Sciatic nerve (tissue), 2 donors: ENCODE measurements at places on chromosomes 1 and 21. TPM values are rescaled to one million over a fixed set of nuclear protein-coding genes. Genes with fewer than 3 reads are reported as not detected.

- DNase-seq: no peak
Observed at GRCh38 chr1:86149591-86149990, 7.0 kb downstream of the COL24A1 start.

- DNase-seq: no peak
Observed at GRCh38 chr1:56963667-56964066, 2.1 kb downstream of the C8B start.

DNA sequence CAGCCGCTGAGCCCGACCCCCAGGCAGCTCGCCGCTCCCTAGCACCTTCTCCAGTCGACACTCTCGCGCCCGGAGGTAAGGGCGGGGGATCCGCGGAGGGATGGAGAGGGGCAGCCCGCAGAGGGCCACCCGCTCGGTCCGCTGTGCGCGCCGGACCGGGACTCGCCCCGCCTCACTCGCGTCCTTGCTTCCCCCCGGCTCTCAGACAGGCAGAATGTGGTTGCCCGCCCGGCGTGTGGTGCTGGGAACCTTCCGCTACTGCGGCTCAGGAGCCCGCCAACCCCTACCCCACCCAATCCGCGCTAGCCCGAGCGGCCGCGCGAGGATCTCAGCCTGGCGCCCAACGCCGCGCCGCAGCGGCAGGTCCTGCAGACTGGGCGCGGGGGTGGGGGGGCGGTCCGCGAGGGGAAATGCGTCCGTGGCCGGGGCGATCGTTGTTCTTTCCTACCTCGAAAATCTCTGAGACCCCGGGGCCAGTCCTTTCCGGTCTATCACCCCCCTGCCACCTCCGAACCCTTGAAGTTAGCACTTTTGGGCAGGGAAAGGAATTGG lies 404 bp downstream of the LRRC8C start:
- DNase-seq: peak; percentile 76

GRCh38 chr1:16279186-16279585 lies 42.2 kb upstream of the CPLANE2 start:
- DNase-seq: no peak

- DNase-seq: no peak
Observed at GRCh38 chr1:184595596-184595995, 159.1 kb downstream of the EDEM3 start.

- no peak for DNase-seq
Observed at GRCh38 chr1:174217248-174217647, 57.9 kb downstream of the RABGAP1L start.

IGSF3 gene
- total RNA-seq: 2.5 TPM

GRCh38 chr1:238944028-238944427 lies 442.3 kb upstream of the CHRM3 start:
- DNase-seq: no peak

DNA sequence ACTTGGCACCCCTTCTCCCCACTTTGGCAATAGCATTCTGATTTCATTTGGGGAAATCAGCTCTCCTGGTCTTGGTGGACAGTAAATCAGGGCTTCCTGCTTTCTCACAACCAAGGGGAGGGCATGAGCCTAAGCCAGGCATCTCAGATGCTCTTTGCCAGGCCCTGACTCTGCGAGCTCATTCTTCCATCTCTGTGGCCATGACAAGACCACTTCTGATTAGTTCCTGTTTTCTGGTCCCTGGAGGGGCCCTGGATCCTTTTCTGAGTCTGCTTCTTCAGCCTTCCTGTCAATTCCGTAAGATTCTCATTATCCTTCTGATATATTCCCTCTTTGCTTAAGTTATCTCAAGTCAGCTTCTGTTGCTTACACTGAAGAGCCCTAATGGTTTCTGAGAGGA lies 210.4 kb downstream of the HIVEP3 start:
- no peak for DNase-seq

GRCh38 chr1:75992312-75992711 lies 60.1 kb upstream of the ASB17 start:
- no peak for DNase-seq

- DNase-seq: no peak
Observed at GRCh38 chr1:225408249-225408648, 19.6 kb downstream of the LBR start.

GJA9 gene
- total RNA-seq: not detected

- DNase-seq: no peak
Observed at GRCh38 chr1:45617618-45618017, 6.2 kb downstream of the CCDC17 start.

DCST2 gene
- total RNA-seq: 5.5 TPM

DNA sequence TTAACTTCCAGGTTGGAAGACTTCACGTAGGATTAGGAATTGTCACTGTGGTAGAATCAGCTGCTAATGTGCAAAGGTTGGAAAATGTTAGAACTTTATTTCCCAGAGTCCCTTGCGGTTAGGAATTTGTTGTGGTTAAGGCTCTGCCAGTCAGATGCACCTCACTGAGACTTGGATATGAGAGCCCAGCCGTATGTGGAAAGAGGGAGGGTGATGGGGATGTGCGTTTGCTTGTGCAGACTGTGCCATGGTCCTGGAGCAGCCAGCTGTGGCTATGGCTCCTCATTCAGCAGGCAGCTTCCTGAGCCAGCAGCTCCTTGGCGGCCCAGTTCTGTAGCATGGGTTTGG lies 12.5 kb downstream of the S100A10 start:
- no peak for DNase-seq

GRCh38 chr1:43011020-43011419 lies 52.4 kb upstream of the SLC2A1 start:
- no peak for DNase-seq

- no peak for DNase-seq
Observed at GRCh38 chr1:174258148-174258550, 98.8 kb downstream of the RABGAP1L start.

C1orf226 gene
- 13.0 TPM for total RNA-seq

GRCh38 chr1:16474166-16474800 lies 33.8 kb downstream of the NECAP2 start:
- no peak for DNase-seq

DNALI1 gene
- total RNA-seq: 11.5 TPM

GRCh38 chr1:162253790-162254189 lies 122.9 kb downstream of the SPATA46 start:
- DNase-seq: no peak

DNA sequence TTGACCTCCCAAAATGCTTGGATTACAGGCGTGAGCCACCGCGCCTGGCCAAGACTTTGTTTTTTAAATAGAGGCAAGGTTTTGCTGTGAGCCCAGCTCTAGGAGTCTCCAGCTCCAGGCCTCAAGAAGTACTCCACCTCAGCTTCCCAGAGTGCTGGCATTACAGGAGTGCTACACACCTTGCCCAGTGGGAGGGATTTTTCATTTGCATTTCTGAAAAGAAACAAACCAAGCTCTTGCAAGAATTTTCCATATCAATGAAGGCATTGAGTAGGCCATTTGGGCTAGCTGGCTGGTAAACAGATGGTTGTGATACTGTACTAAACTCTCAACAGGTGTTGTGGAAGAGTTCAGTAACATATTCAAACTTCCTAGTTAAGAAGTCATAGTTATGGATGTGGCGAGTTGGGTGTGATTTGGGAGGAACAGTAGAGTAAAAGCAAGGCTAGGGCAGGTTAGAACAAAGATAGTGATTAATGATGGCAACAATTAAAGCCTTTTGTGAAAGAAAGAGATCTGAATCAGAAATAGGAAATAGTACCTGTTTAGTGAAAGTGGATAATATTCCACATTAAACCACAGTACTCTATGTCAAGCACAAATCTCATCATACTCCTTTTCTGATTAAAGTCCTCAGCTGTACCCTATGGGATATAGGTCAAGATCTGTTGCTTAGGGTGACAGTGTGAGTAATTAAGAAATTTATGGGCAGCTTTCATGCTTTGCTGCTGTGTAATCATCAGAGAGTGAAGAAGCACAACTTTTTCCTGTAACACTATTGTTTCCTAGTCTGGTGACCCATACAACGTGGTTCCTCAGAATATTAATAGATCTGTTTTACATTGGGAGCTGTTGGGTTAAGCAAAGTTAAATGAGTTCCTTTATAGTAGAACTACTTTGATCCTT lies 10.7 kb downstream of the AKIRIN1 start:
- DNase-seq: no peak

FALEC gene
- not detected for total RNA-seq

- no peak for DNase-seq
Observed at GRCh38 chr1:162386292-162387225, 5.0 kb downstream of the C1orf226 start.

DNA sequence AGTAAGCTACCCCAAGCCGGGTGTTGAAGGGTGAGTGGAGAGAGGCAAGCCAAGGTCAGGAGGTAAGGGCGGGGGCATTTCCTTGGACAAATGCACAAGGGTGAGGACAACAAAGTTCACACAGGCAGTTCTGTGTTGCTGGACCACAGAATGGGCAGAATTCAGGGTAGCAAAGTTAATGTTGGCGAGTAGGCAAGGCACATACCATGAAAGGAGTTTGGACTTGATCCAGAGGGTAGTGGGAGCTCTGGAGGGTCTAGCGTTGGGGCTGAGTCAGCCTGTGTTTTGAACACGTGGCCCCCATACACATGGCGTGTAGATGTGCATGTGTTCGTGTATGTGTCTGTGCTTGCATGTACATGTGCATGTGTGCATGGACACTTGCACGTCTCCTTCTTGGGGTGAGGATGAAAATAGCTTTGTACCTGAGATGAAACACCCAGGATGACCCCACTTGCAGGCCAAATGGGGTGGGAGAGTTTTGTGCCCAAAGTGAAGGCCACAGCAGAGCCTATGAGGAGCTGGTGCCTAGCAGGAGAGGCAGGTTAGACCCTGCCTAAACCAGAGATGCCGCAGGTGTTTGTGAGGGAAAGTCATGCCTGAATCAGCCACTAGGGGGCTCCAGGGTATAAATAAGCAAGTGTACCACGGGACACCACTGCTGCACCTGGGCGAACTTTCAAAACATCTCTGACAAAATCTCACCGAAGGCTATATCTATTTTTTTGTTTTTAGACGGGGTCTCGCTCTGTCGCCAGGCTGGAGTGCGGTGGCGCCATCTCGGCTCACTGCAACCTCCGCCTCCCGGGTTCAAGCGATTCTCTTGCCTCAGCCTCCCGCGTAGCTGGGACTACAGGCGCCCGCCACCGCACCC lies 21.8 kb downstream of the SLC27A3 start:
- DNase-seq: peak; percentile 91

CD52 gene
- total RNA-seq: 13.2 TPM

GRCh38 chr21:45304476-45304830 lies 16.8 kb upstream of the POFUT2 start:
- no peak for DNase-seq
